ENCODE measurements at places on chromosomes 5 and 9.

DNA sequence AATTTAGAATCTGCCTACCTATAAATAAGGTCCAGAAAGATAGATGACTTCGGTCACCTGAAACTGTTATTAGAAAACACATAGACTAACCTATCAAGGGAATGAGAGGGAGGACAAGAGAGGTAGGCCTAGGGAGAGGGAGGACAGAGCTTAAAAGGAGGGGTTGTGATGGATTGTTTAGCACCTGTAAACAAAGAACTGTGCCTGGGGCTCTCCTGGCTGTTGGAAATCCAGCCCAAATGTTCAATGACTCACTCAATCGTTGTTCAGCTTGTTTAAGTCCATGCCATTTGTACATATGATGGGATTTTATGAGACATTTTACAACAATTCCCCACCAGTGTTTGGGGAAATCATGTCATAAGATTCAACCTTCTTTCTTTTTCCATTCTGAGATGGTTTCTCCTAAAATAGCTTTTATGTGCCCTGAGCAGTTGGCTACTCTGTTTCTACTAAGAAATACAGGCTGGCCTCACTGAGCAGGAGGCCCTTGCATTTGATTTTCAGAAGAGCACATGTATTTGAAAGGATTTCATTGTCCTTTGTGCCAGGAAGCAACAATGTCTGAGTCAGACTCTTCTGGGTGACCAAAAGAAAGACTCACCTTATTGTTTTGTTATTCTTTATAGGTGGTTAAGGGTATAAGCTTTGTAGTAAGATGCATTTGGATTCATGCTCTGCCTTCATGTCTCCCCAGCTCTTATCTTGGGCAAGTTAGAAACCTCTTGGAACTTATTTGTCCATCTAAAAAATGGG lies 48.2 kb upstream of the GPR151 start:
- no peak for DNase-seq

DNA sequence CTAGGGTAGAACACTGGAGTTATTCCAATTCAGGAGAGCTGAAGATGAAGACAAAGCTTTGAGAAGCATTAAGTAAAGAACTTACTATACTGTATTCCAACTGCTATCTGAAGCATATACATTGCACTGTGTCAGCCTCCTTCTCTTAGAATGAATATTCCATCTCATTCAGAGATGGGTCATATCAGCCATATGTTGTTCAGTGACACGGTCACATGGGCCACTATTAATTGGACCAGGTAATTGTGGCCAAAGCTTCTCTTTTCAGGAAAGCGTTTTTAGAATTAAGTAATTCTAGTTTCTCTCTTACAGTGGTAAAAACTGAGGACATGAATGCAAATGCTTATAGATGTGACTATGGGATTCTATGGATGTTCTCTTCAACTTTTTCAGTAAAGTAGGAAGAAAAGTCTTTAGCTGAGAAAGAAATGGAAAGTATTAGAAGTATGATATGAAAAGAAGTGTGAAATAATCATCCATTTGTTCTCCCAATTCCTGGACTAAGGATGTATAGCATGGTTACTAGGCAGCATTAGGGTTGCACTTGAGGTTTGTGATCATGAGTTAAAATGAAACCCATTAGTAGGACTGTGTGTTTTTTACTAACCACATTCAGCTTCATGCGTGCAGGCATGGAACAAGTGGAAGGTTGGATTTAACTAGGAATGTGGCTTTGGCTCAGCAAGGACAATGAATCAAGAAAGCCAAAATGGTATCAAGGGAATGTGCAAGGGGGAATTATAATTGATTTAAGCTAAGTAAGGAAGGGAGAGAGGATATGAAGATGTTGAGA lies 40.9 kb downstream of the CETN3 start:
- no peak for DNase-seq

DNA sequence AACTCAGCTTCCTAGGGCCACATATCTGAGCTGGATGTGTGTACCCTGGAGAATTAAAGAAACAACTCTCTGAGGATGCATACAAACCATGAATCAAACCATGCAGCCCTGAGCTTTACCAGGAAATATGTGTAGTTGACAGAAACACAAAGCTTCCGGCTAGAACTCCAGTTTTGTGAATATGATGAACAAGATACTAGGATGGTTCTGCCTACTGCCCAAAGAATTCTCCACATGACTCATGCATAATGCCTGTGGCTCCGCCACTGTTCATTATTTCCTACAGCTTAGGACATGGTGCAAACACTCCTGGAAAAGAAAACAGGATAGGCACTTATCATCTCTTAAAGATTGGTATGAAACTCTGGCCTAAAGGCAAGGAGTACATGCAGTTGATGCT lies 343.4 kb downstream of the DNAH5 start:
- no peak for DNase-seq

DNA sequence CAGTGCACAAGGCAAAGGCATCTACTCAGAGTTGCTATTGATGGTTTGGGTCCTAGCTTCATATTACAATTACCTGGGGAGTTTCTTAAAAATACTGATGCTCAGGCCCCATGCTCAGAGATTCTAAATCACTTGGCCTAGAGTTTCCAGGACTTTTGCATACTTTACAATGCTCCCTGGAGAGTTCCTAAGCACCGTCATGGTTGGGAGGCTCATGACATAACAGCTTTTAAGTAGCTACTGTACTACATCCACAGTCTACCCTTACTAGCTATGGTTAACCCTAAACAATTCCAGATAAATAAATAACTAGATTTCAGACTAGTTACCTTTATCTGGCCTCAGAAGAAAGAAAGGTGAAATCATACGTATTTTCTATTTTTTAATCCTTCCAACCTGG lies 414.4 kb downstream of the PDE4D start:
- DNase-seq = no peak

DNA sequence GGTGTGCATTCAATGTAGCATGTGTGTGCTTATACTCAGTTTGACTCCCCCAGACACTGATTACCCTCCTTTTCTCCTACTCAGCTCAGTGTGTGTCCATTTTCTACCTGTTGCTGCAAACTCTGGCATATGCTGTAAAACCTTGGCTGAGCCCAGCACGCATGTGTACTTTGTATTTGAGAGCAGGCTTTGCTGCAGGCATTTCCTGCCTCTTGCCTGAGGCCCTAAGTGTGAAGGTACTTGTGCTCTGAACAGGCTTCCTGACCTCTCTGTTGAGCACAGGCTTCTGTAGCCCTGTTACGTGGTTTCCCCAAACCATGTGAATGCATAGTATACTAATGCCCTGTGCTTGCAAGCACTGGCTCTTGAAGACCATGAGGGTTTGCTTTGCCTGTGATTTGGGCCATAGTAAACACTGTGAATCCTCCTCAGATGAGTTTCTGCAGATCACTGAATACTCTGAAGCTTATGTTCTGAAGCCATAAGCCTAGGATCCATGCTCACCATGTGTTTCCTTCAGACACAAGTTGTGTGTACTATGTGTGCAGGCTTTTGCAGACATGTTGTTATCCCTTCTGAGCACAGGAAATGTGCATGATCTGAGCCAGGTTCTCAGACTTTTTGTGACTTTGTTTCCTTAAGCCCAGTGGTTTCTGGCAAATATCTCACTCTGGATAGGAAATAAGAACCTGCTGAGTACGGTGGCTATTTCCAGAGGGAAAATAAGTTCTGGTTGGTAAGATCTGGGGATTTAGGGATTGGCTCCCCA lies 124.9 kb upstream of the RUSC2 start:
- DNase-seq = no peak

DNA sequence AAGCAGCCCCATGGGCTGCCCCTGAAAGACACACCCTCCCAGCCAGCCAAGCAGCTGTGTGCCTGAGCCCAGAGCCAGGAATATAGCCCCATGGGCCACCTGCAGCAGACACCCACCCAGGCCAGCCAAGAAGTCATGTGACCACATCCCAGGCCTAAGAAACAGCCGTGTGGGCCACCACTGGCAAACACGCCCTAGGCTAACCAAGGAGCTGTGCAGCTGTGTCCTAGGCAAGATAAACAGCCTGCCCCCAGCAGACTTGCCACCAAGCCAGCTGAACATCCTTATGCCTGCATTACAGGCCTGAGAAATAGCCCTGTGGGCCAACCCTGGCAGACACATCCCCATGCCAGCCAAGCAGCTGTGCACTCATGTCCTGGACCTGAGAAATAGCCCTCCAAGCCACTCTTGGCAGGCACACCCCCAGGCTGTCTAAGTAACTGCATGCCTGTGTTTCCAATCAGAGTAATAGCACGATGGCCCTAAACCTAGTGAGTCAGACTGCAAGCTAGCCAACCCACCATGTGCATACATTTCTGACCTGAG lies 143.0 kb downstream of the ADAMTS6 start:
- no peak for DNase-seq

GRCh38 chr5:39073767-39074016 lies 507 bp downstream of the RICTOR start:
- no peak for DNase-seq

DNA sequence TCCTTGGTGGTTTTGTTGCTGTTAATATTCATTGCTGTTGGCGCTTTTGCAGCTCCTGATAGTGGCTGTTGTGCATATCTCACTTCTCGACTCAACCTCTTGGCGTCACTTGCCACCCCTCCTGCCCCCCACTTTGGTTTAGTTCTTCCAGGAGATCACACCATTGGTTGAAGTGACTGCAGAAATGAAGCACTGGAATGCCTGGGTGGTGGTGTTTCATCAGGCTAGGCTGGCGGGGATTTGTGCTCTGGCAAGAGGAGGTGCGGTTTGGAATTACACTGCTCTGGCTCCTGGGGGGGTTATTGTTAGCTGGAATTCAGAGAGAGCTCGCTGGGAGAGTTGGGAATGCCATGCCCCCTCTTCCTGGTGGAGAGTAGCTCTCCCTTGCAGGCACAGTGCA lies 11.5 kb downstream of the PRRC2B start:
- no peak for DNase-seq

DNA sequence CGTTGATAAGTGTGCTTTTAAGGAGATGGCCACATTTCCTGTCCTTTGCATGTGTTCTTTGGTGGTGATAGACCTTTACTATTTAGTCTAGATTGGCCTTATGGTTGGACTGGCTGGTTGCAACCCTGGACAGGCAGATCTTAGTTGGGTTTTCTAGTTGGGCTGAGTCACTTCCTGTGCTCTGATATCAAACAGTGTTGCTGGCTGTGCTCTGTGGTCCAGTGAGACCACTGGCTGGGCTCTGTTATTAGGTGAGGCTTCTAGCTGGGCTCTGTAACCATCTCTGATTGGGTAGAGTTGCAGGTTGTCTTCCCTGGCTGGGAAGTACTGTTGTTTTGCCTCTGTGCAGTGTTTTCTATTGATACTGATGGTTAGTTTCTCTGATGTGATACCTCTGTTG lies 432.5 kb downstream of the LRRC70 start:
- DNase-seq = no peak

DNA sequence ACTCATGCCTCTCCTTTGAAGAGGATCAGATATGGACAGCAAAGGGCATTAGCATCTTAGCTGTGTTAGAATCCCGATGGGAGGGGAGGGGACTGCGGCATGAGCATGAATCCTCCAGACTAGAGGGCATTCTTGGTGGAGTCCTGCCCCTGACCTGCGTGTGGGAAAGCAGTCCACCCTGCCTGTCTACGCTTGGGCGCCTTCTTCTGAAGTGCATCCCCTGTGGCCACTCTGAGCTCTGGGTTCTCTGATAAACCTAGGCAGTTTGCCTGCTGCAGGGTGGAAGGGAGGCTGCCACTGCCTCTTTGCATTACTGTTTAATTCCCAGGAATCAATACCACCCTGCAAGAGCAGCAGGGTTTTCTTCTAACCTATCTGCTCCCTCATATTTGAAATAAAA lies 169.3 kb downstream of the INSYN2B start:
- DNase-seq = no peak

DNA sequence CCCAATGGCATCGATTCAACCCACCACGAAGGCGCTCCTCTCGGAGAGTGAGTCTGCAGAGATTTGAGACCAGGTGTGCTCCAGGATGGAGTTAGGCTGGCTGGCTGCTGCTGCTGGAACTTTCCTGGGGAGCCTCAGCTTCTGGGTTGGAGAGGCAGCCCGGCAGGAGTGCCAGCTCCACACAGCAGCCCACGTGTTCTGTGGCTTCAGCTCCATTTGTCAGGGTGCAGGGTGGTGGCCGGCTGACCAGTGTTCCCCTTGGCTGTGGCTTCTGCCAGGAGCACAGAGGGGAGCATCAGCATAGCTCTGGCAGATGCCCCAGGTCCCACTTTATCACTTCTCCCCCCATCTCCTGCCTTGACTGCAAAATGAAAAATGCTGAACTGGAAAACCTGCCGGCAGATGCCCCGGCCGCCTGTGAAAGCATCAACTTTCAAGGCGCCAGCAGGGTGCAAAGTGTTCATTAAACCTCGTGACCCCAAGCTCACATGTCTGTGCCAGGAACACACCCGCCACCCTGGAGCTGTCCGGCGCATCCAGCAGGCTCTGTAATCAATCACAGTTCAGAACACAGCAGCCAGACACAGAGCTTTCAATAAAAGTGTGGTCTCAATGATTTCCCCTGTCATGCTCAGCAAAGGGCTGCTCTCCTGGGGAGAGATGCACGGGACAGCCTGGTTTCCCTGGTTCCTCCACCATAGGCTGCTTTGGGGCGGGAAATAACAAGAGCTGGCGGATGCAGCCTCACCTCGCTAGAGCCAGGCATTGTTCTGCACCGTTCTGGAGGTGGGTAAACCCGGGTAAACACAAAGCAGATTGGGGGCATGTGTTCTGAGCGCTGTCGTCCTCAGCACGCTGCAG lies 53.2 kb downstream of the TRIP13 start:
- no peak for DNase-seq

- DNase-seq = peak; percentile 27
Observed at GRCh38 chr5:170623576-170624181, 119.9 kb downstream of the KCNIP1 start.

DNA sequence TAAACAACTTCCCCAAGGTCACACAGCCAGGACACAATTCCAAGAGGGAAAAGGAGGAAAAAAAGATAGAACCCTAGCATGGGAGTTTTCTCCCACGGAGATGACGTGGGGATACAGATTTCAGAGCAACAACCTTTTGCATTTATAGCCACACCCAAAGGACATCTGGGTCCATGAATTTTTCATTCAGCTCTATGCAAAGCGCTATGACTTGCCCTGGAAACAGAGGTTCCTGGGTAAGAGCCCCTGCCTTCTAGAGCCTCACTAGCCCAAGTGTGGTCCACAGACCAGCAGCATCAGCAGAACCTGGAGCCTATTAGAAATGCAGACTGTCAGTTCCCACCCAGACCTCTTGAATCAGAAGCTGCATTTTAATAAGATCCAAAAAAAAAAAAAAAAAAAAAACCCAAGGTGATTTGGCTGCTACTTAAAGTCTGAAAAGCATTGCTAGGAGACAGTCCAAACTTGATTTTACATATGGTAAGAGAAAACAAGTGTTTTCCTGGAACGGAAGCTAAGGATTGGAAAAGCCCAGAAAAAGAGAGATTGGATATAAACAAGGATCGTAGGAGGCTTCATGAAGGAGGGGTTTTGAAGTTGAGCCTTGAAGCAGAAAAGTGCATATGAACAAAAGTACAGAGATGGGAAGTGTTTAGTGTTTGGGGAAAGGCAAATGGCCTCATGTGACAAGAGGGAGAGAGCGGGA lies 17.6 kb upstream of the ADAM19 start:
- no peak for DNase-seq

DNA sequence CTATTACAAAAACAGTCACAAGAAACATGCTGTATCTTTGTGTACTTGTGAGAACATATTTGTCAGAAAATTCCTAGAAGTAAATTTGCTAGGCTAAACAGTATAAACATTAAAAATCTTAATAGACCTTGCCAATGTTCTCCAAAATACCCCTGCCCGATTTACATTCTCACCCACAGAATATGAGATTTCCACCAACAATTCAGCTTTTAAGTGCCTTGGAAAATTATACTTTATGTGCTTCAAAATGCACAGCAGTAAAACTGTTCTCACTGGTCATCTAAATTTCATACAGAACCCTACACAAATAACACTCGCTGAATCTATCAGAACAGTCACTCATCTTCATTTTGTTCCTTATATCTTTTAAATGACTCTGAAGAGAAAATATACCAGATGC lies 5.5 kb downstream of the MLLT3 start:
- no peak for DNase-seq

All from KG1 (cell line).